Kasumi-1 (cell line): ENCODE measurements at places on chromosomes 1 and 21.

DNA sequence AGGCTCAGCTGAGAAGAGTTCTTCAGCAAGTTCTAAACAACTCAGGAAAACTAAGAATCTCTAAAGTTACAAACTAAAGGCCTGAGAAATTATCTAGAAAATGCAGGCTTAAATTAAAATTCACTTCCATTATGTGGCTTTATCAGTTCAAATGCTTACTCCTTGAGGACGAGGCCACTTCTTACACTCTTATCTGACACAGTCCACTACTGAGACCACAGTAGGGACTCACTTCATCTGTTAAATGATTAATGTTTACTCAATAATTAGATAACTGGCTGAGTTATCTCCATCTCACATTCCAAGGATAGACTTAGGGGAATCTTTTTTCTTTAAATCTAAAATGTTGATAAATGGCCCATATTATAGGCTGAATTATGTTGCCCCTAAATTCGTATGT lies 1.6 kb downstream of the C1orf141 start:
- no peak for DNase-seq

GRCh38 chr1:233144434-233144833 lies 151.1 kb downstream of the PCNX2 start:
- DNase-seq, result no peak

DNA sequence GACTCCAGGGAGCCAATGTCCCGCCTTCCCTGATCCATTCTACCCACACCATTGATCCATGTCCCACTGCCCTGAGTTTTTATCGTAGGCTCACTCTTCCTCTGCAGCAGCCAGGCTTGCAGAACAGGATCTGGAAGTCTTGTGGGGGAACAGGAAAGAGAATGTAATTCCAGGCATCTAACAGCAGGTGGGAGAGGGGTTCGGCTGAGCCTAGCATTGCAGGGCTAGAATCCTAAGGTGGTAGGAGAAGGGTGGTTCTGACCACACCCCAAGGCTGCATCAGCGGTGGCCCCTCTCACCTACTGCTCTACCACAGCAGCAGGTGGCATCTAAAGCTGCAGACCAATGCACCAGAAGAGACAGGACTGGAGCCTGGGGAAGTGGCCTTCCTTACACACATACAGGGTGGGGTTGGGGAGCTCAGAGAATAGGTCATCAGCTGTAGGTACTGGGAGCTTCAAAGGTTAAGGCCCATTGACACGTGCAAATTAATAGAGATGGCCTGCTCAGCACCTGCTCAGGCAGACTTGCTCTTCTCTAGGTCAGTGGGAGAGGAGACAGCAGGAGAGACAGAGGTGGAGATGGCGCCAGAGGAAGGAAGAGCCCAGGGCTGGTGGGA lies 20.5 kb downstream of the KNCN start:
- DNase-seq, result no peak

- DNase-seq, result no peak
Observed at GRCh38 chr1:215749414-215749813, 182.3 kb downstream of the KCTD3 start.

- DNase-seq, result no peak
Observed at GRCh38 chr21:43599728-43600127, 59.6 kb downstream of the HSF2BP start.

- DNase-seq, result peak; percentile 56
Observed at GRCh38 chr1:6489799-6490180, 1.7 kb downstream of the PLEKHG5 start.

DNA sequence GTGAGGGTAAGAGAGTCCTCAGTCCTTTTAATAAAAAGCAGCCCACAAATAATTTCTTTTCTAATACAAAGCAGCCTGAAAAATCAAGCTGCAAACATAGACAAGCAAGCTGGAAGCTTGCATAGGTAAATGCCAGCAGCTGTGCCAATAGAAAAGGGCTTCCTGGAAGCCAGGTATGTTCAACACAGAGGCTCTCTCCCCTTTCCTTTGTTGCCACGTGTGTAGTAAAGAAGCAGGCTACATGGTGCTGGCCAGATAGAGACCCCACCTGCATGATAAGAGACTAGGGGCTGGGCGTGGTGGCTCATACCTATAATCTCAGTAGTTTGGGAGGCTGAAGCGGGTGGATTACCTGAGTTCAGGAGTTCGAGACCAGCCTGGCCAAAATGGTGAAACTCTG lies 50.1 kb upstream of the ERRFI1 start:
- DNase-seq, result no peak

- DNase-seq, result no peak
Observed at GRCh38 chr1:211493133-211493871, 1.3 kb upstream of the RD3 start.

GRCh38 chr1:100036718-100037655 lies 67.2 kb downstream of the SLC35A3 start:
- peak; percentile 74 for DNase-seq

DNA sequence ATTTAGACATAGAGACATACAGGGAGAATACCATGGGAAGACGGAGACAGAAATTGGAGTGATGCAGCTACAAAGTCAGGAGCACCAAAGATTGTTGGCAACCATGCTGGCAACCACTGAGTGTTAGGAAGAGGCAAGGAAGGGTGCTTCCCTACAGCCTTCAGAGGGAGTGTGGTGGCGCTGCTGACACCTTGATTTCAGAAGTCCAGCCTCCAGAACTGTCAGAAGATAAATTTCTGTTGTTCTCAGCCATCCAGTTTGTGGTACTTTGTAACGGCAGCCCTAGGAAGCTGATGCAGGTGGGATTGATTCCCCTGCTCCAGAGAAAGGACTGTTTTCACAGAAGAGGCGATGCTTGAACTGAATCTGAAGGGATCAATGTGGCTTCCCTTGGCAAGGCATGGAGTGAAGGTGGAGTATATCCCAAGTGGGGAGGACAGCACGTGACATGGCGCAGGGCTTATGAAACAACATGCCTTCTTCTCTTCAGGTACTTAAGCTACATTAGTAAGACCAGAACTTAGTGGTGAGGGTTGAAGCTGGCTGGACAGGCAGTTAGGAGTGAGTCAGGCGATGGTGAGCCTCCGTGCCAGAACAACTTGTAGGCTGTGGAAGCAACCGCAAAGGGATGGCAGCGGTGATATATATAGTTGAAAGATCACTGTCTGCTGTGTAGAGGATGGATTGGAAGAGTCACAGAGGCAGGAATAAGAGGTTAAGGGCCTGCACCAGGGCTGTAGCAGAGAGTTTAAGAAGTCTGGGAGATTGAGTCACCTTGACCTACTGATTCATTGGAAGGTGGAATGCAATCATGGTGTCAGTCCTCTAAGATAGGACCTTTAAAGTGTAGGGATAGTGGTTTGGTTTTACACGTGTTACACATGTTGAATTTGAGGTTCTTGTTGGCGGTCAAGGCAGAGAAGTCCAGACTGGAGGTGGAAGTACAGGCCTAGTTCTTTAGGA lies 2.1 kb downstream of the LEPR start:
- no peak for DNase-seq

DNA sequence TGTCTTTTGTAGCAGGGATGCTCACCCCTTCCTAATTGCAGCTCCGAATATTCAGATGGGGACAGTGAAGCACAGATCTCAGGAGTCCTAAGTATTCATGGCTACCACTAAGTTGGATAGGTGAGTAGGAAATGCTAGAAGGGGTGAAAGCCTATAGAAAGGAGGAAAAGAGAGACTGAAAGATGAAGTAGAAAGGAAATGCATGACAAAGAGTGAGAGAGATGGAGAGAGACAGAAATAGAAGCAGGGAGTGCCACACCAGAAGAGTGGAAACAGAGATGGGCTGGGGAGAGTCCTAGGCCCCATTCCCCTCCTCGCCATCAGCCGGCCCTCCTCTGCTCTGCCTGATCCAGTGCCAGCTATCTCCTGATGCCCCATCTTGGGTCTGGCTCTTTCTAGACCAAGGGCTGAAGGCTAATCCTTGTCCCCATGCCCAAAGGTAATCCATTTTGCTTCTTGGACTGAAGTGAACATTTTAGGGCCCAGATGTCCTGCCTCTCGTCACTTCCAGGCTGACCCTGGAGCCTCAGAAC lies 2.0 kb downstream of the PEA15 start:
- DNase-seq, result no peak

- DNase-seq, result peak; percentile 87
Observed at GRCh38 chr1:199691540-199691939, 336.0 kb upstream of the NR5A2 start.

- no peak for DNase-seq
Observed at GRCh38 chr1:42742617-42743316, 2.7 kb upstream of the CLDN19 start.

DNA sequence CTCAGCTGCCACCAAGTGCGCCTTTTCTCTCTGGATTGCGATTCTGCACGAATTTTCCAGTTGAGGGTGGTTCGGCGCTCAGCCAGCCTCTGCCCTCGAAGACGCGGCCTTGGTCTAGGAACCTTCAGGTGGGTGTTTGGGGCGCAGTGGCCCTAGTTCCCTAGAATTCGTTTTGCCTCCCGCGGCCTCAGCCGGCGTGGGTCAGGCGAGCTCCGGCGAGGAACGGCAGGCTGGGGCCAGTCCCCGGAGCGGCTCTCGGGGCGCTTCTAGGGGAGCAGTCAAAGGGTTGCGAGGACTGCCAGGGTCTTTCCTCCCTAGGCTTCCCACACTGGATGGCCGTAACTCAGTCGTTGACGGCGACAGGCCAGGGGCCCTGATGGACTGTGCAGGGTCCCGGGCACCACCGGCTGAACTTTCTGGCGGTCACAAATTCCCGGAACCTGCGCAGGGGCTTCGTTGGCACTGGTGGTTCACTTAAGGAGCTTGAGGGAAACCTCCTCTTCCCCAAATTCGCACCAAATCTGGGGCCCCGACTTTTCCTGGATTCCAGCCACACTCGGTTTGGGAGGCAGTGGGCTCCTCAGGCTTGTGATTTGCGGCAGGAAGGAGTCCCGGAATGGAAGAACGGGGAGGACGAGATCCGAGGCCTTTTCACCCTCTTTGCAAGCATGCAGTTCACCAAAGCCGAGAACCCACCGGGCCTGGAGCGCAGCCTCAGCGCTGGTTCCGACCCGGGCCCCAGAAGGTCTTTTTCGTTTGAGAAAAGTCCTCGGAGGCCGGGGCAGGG lies 1.2 kb downstream of the DMBX1 start:
- no peak for DNase-seq

DNA sequence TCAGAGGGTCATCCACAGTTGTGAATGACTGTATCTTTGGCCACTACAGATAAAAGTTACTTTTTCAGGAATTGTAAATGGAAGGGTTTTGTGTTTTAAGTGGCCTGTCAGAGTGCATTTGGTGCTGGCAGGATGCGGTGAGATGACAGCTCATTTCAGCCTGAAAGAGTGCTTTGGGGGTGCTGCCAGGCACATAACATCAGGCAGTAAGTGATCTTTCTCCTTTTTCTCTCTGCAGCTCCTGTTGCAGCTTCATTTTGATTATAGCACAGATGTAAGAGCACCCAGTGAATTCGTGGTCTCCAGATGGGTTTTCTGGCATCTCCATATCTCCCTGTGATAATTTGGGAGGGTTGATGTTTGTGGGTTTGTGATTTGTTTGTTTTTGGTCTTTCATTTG lies 14.8 kb upstream of the FAM163A start:
- DNase-seq, result no peak

GRCh38 chr1:25922971-25923552 lies 16.8 kb upstream of the STMN1 start:
- DNase-seq, result peak; percentile 72

- DNase-seq, result no peak
Observed at GRCh38 chr1:209993061-209993830, 55.2 kb downstream of the SYT14 start.

DNA sequence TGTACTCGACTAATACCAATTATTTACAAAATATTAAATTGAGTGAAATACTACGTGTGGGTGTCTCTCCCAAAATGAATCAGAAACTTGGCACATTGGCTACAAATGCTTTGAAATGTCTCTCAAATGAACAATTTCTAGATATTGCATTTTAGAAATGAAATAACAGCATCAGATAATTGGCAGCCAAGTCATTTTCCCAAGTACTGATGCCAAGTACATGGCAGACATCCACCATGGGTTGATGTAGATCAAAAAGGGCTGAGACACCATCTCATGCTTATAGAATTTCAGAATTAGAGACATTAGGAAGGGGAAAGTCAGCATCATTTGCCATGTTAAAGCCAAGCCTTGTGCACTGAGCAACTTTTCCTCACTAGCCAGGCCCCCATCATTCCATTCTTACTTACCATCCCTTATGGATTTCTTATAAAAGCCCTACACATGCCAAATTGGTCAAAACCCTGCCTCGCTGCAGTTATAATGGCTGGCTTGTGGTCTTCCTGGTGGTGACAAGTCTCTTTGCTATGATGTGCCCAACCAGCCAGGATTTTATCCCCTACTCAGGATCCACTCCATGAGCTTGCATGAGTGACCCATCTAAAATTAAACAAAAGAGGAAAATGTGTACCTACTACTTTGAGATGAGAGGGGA lies 73.1 kb downstream of the GREM2 start:
- no peak for DNase-seq

DNA sequence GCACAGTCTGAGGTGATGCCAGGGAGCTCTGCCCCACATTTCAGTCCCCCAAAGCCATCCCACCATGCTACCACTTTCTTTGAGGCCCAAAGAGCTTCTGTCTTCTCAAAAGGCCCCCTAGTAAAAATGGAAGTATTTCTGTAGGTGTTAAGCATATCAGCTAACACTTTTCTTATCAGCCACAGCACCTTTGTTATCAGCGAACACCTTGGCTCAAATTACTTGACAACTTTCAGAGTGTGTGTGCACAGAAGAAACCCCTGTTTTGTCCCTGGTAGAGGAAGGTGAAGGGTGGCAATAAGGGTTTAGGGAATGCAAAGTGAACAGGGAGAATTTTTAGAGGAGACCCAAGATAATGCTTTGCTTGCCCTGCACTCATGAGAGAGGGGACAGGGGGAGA lies 54.8 kb upstream of the GJA8 start:
- no peak for DNase-seq

- DNase-seq, result no peak
Observed at GRCh38 chr1:222829868-222830267, 15.0 kb downstream of the DISP1 start.

- no peak for DNase-seq
Observed at GRCh38 chr1:184002071-184002470, 35.5 kb downstream of the COLGALT2 start.

GRCh38 chr1:193270996-193271395 lies 84.6 kb upstream of the B3GALT2 start:
- no peak for DNase-seq

GRCh38 chr1:59218521-59219236 lies 78.2 kb upstream of the FGGY start:
- DNase-seq, result no peak
